ENCODE measurements at places on chromosomes 3 and 15.

DNA sequence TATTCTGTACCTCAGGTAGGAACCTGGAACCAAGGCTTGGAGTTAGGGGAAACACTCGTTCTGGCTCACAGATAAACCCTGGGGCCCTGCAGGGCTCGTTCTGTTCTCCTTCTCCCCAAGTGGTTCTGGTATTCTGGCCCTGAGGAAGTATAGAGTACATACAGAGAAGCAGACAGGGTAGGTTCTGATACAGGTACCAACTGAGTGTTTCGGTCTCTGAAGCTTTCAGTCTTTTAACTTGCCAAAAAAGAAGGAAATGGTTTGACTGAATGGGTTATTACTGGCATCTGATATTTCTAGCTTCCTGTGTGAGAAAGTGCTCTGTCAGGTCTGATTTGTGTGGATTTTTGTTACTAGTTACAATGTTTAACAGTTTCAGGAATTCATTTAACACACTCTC is 67.3 kb downstream of the UBE2E2 start:
- DNase-seq, result no peak

- DNase-seq, result no peak
Observed at GRCh38 chr3:187006864-187007630, 76.7 kb downstream of the ST6GAL1 start.

GRCh38 chr15:39692356-39693327 is 90.0 kb downstream of the FSIP1 start:
- DNase-seq, result no peak

DNA sequence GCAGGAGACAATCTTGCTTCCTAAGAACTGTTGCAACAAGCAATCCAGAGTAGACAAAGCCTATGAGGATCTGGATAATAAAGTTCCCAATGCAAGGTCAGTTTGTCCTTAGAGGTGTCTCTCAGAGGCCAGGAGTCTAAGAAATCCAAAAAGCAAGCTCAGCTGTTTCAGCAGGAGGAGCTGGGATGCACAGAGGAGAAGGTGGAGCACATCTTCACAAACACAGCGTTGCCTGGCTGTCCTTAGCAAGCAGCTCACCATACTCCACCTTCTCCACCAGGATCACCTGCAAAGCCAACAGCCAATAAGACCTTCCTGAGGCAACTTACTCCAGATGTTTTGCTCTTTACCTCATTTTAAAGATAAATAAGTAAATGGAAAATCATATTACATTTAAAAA is 365 bp downstream of the ZBED2 start:
- DNase-seq, result no peak

DNA sequence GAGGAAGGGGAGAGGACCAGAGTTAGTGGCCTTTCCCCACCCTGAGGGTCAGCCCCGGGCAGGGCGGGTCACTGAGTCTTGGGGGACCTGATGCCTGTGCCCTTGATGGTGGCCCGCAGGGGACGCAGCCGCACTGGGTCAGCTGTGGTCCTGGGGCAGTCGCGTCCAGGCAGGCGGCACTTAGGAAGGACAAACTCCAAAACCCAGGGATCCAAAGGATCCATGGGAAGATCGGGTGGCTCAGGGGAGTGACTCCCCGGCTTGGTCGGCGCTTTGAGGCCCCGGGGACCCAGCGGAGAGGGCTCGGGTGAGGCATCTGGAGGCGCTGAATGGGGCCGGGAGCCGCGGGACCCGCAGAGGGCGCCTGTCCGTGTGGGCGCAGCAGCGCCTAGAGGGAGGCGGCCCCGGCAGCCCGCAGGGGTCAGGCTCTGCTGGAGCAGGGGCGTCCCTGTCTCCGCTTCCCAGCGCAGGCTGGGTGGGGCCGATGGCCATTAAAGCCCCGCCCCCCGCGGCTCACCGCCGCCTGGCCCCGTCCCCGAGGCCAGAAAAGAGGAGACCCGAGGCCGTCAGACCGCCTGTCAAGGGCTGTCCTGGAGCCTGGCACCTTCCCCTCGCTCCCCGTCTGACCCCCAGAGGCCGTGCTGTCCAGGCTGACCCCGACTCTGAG is 17.5 kb downstream of the CIDEC start:
- peak; percentile 46 for DNase-seq

GRCh38 chr15:46091860-46092450 is 457.1 kb downstream of the SQOR start:
- no peak for DNase-seq

- no peak for DNase-seq
Observed at GRCh38 chr15:32668942-32669341, 27.4 kb downstream of the SCG5 start.

- no peak for DNase-seq
Observed at GRCh38 chr3:11717301-11717700, 73.6 kb upstream of the VGLL4 start.

GRCh38 chr3:185866555-185866954 is 41.7 kb upstream of the IGF2BP2 start:
- no peak for DNase-seq

DNA sequence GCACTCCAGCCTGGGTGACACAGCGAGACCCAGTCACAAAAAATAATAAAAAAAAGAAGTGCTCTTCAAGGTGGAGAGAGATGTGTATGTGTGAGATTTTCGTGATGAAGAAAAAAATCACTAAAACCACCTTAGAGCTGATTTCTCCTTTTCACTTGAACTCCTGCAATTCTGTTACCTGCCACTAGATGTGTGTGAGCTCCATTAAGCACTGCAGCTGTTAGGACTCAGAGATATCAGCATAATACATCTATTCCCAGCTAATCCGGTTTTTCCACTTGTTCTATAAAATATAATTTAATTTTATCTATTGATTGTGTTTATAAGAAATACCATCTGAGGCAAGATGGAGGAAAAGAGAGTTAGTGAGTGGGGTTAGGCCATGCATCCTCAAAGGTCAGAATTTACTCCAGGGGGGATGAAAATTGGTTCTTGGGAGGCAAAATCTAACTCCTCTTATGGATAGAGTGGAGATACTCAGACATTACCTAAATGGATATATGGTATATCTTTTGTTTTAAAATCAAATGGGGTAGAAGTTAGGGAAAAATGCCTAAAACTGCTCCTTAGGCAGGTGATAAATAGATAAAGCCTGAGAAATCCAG is 152.7 kb downstream of the IL20RB start:
- DNase-seq, result no peak

GRCh38 chr3:79019137-79019923 is 748.5 kb downstream of the ROBO1 start:
- DNase-seq, result peak; percentile 87

- DNase-seq, result no peak
Observed at GRCh38 chr15:93770788-93771187, 460.6 kb upstream of the MCTP2 start.

DNA sequence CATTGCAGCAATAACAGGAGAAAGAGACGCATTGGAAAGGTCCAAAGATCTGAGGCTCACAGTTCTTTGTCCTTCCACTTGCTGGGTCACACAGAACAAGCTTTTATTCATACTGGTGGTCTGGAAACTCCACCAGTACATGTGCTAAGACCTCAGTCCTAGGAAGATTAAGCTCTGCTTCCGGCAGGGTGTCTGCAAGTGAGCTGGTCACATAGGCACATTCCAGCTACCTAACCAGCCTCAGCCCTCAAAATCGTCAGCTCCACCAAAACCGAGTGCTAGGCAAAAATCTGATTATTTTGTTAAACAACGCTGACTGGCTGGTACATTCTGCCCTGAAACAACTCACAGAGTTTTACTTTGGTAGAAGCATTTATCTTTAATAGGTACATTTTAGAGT is 2.2 kb downstream of the ZBED2 start:
- no peak for DNase-seq

DNA sequence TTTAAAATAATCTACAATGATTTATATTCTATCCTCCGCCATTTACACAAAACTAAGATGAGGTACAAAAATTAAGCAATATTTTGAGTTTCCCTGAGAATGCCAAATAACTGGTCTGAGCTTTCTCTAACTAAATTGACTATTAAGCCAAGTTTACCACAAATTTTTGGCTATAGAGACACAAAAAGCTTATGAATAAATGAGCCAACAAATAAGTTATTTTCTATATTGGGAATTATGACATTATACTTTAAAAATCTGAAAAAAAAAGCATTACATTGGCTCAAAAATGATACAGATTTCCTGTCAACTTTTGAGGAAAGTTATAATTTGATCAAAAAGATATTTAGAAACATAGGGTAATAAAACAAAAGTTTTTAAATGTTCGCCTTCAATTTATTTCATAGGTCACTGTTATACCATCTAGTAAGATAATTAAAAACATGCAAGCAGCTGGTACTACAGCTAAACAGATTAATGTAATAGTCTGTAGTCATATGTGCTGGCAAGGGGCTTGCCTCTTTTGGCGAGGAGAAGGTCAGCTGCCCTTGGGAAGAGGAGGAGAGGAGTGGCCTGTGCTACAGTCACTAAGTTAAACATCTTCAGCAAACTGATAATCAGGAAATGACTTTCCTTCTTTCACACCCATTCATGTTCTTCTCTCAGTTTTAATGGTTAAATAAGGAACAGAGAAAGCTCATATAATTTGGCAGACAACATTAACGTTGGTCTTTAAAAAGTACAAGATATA is 318.5 kb downstream of the TBC1D5 start:
- DNase-seq, result peak; percentile 53

GRCh38 chr3:192063570-192063969 is 602.6 kb downstream of the PYDC2 start:
- no peak for DNase-seq

DNA sequence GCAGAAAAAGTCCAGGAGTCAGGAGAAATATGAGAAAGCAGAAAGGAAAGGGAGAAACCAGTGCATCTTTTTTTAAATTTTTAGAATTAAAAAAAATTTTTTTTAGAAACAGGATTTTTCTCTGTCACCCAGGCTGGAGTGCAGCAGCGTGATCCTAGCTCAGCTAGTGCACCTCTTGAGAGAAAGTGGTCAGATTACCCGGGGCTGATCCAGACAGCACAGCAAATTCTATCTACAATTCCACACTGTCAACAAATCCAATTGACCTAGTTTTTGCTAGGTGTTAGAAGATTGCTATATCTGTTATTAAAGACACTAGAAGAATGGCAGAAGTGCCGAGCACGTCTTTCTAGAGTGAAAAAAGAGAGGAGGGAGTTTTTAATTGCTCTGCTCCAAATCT is 117.3 kb downstream of the RFTN1 start:
- no peak for DNase-seq

DNA sequence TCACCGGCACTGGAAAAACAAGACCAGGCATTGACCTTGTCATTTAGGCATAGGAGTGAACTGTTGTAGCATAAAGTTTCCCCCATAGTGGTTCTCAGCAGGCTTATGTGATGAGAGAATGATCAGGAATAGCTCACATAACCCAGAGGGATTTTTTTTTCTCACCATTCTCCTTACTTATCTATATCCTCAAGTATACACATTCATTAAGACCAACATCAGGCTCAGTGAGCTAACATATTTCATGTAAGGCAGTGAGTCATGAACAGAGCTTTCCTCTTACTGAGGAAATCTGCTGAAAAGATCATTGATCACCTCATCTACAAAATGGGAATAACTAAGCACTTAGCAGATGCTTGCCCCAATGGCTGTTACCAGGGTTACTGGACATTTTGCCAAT is 396.6 kb upstream of the TMCO5A start:
- no peak for DNase-seq

GRCh38 chr3:120983841-120984240 is 75.8 kb downstream of the STXBP5L start:
- no peak for DNase-seq

DNA sequence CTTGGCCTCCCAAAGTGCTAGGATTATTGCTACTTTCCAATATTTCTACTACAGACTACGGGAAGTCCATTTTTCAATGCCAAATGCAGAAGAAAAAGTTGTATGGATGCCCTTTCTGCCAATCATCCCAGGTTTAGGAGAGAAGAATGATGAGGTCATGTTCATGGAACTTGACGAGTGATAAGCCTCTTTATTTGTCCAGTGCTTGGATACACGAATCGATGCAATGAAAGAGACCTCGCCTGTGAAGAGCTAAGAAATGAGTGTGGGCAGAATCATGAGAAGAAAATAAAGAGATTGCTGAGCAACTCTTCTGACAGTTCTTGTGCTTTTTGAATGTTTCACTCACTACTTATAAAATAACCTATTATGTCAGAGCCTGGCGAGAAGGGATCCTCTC is 996 bp upstream of the SLC28A1 start:
- no peak for DNase-seq

DNA sequence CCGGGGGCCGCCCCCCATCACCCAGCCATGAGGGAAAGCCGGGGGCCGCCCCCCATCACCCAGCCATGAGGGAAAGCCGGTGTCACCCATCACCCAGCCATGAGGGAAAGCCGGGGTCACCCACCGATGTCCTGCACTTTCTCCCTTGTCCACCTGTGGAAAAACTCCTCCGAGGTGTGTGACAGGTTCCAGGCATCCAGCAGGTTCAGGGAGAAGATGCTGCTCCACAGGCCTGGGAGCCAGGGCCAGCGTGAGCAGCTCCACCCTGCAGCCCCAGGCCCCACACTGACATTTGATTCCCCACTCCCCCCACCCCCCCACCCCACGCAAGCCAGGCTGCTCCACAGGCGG is 15.5 kb upstream of the EHD4 start:
- DNase-seq, result no peak

DNA sequence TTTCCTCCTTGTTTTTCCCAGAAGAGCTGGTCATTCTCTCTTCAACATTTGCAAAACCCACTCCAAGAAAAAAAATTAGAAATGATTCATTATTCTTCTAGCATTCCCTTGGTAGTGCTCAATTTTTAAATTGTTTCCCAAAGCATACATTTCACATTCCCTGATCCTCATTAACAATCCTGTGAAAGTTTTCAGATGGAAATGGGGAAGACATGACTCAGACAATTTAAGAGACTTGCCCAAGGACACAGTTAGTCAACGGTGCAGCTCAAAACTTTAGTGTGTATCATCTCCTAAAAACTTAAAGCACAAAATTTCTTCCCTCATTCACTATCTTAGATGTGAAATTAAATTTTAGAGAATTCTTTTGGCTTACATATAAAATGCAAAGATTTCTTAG is 17.1 kb upstream of the ABI3BP start:
- DNase-seq, result peak; percentile 13

DNA sequence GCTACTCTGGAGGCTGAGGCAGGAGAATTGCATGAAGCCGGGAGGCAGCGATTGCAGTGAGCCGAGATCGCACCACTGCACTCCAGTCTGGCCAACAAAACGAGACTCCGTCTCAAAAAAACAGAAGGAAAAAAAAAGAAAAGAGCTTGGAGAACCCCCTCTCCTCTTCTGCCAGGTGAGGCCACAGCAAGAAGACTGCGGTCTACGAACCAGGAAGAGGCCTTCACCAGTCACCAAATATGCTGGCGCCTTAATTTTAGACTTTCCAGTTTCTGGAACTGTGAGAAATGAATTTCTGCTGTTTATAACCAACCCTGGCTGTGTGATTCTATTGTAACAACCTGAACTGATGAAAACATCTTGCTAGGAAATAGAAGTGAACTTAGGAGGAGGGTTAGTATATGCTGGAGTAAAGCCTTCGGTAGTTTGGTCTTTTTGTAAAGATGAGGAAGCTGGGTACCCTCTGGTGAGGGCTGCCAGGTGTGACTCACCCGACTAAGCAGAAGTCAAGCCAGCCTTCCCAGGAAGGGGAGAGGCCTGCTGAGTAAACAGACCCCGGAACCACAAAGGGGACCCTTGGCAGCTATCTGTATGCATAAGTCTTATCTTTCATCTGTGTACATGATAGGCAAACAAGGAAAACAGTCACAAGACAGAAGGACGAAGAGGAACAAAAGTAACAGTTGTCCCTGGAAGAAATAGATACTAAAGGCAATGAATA is 78.7 kb downstream of the KLF13 start:
- DNase-seq, result no peak

- peak; percentile 61 for DNase-seq
Observed at GRCh38 chr3:51982352-51982837, 940 bp upstream of the ACY1 start.
